Stimulated activated CD4-positive, alpha-beta T cell treated with anti-CD3 and anti-CD28 coated beads, TNF-alpha, amount 100 ng/mL, for 24 hours (primary cell): ENCODE measurements at places on chromosomes 12 and 14.

- no peak for DNase-seq
Measured at GRCh38 chr12:78406828-78407227, 457.7 kb upstream of the SYT1 start.

- DNase-seq: no peak
Measured at GRCh38 chr12:58171914-58172313, 230.5 kb downstream of the ATP23 start.

GRCh38 chr14:75196468-75196867, 20.1 kb upstream of the TMED10 start:
- no peak for DNase-seq

GRCh38 chr14:99889268-99889667, 96.1 kb downstream of the EML1 start:
- DNase-seq: no peak

DNA sequence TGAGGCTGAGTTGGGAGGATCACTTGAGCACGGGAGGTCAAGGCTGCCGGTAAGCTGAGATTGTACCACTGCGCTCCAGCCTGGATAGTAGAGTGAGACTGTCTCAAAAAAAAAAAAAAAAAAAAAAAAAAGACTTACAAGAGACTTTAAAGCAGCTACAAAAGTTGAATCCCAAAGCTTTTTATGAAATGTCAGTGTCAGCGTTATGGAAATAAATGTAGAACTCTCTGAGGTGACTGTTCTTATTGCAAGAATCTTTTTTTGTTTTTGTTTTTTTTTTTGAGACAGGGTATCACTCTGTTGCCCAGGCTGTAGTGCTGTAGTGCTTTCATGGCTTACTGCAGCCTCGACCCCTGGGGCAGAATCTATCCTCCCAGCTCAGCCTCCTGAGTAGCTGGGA, 17.2 kb downstream of the FUT8 start:
- no peak for DNase-seq

GRCh38 chr12:20549108-20549719, 145.9 kb upstream of the SLCO1C1 start:
- DNase-seq: no peak

DNA sequence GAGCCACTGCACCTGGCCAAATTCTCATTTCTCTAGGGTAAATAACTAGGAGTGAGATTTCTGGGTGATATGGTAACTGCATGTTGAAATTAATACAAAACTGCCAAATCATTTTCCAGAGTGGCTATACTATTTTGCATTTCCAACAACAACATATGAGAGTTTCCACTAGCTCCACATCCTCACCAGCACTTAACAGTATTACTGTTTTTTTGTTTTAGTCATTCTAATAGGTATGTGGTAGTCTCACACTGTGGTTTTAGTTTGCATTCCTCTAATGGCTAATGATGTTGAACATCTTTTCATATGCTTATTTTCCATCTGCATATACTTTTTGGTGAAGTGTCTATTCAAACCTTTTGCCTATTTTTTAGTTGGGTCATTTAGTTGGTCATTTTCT, 5.8 kb upstream of the ZFP36L1 start:
- DNase-seq: no peak

GRCh38 chr14:73007835-73008234, 19.1 kb downstream of the ZFYVE1 start:
- no peak for DNase-seq

DNA sequence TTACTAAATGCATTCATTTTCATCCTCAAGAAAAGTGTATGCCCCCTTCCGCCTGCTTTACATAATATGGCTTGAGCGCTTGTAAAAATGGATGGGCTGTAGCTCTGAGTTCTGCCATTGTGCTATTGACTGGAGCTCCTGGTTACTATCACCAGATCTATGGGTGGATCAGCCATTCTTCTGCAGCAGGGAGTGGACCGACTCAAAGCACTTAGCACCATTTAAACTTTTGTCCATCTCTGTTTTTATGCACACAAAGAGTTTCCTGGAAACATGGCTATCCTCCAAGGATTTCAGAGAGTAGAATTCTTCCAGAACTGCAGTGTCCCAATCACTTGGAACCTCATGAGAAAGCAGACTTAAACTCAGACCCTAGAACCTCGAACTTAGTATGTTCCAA, 4.5 kb upstream of the NUMB start:
- DNase-seq: no peak

GRCh38 chr14:50800032-50800431, 30.9 kb downstream of the NIN start:
- DNase-seq: no peak

GRCh38 chr12:46373301-46374296, 1.0 kb upstream of the SLC38A2 start:
- DNase-seq: peak; percentile 28

DNA sequence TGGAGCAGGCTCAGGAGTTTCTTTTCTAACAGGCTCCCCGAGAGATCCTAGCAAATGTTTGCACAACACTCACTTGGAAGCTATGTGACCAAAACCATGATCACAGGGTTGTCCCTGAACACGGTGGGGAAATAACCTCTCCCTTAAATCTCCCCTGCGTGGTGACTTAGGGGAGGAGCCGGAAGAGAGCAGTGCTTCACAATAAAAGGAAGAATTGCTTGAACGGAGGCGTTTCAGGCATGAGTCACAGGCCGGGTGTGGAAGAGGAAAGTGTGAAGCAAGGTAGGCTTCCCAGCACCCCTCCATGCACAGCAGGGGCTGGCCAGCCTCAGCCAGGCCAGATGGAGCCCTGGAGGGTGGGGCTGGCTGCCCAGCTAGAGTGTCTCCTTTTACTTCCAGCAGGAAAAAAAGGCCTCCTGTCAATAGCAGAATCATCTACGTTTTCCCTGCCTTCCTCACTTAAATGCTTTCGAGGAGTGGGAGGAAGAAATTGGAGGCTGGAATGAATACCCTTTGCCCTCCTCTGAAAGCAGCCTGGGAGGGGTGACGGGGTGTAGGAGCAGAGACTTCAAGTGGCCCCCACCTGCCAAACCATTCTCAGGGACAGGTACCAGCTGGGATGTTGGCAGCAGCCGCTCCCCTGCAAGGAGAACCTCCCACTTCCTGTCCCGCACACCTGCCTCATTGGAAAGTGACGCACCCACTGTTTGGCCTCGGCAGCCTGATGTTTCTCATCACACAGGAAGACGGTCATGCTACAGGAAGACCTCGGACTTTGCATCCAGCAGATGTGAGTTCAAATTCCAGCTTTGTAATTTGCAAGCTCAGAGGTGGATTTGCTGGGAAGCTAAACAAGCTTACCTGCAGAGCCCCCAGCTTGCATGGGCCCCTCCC, 30.1 kb upstream of the PPP2R5C start:
- DNase-seq: peak; percentile 69

- no peak for DNase-seq
Measured at GRCh38 chr14:70872678-70873020, 34.6 kb upstream of the PCNX1 start.
